H1 (cell line): ENCODE measurements at places on chromosomes 7 and 10. TPM values are rescaled to one million over a fixed set of nuclear protein-coding genes. Genes with fewer than 3 reads are reported as not detected.

RPEL1 gene
- total RNA-seq: not detected in 2 replicates

CYP26C1 gene
- total RNA-seq: 0.21 and 0.28 TPM in 2 replicates

TRPV5 gene
- not detected in 2 replicates for total RNA-seq

EPHB6 gene
- 19.7 TPM in 2 replicates for total RNA-seq

SRRM3 gene
- total RNA-seq: 16.0 and 17.4 TPM in 2 replicates

MOGAT3 gene
- total RNA-seq: 0.82 TPM in 1 of 2 replicates, not detected in the other

ESYT2 gene
- total RNA-seq: 36.5 and 37.5 TPM in 2 replicates

MYO3A gene
- 3.2 and 5.3 TPM in 2 replicates for total RNA-seq

CUZD1 gene
- total RNA-seq: 11.9 and 13.0 TPM in 2 replicates

HOXA2 gene
- not detected in 2 replicates for total RNA-seq

RARRES2 gene
- total RNA-seq: 254 and 264 TPM in 2 replicates

FAM237B gene
- total RNA-seq: not detected in 2 replicates

GIMAP6 gene
- not detected in 2 replicates for total RNA-seq

ABCB1 gene
- 0.88 and 1.2 TPM in 2 replicates for total RNA-seq

NPY4R gene
- total RNA-seq: not detected in 2 replicates

TLL2 gene
- 3.0 and 3.2 TPM in 2 replicates for total RNA-seq

CXCL12 gene
- 48.0 and 51.4 TPM in 2 replicates for total RNA-seq

DPP6 gene
- 6.8 and 8.5 TPM in 2 replicates for total RNA-seq

NRG3 gene
- total RNA-seq: 4.3 and 5.0 TPM in 2 replicates

UCMA gene
- total RNA-seq: 4.1 and 4.6 TPM in 2 replicates

LRIT1 gene
- total RNA-seq: not detected in 2 replicates

MLXIPL gene
- 8.6 and 9.4 TPM in 2 replicates for total RNA-seq

ANKRD7 gene
- total RNA-seq: not detected in 2 replicates

MMD2 gene
- total RNA-seq: not detected in 2 replicates

PAX4 gene
- not detected in 2 replicates for total RNA-seq

BUB3 gene
- 184 and 207 TPM in 2 replicates for total RNA-seq

SEMA3A gene
- total RNA-seq: 42.3 and 45.9 TPM in 2 replicates

CCL24 gene
- not detected in 2 replicates for total RNA-seq

TRIM74 gene
- total RNA-seq: 0.52 TPM in 1 of 2 replicates, not detected in the other

THAP5 gene
- total RNA-seq: 24.2 and 25.9 TPM in 2 replicates
